Upper lobe of left lung (tissue), 6 donors: ENCODE measurements at places on chromosomes 13 and 19. TPM values are rescaled to one million over a fixed set of nuclear protein-coding genes. Genes with fewer than 3 reads are reported as not detected.

DNA sequence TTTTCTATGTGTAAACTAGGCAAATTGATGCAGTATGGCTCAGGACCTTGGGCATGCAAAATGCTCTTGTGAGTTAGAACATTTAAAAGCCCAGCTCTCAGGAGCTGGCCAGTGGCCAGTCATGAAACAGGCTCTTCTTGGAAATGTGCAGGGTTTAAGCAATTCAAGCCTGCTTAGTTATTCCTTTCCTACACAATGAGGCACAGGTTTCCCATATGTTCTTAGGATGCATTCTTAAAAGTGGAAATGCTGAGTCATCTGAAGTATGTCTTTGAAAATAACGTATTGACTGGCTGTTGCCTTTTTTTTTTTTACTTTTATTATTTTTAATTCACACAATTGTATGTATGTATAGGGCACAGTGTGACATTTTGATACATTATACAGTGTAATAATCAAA, 300.7 kb downstream of the SLC7A1 start:
- no peak for DNase-seq
- H3K4me3 ChIP-seq: no peak overlapping the region
- no peaks in the 10 kb centered on the region for H3K4me1 ChIP-seq
- no peaks in the 10 kb centered on the region for H3K27me3 ChIP-seq

- no peak for DNase-seq
- peaks cover 16% of the 10 kb centered on the region for H3K4me1 ChIP-seq
- H3K4me3 ChIP-seq: no peak overlapping the region
- H3K27me3 ChIP-seq: no peaks in the 10 kb centered on the region
Observed at GRCh38 chr13:23871616-23872220, 17.5 kb downstream of the MIPEP start.

DNA sequence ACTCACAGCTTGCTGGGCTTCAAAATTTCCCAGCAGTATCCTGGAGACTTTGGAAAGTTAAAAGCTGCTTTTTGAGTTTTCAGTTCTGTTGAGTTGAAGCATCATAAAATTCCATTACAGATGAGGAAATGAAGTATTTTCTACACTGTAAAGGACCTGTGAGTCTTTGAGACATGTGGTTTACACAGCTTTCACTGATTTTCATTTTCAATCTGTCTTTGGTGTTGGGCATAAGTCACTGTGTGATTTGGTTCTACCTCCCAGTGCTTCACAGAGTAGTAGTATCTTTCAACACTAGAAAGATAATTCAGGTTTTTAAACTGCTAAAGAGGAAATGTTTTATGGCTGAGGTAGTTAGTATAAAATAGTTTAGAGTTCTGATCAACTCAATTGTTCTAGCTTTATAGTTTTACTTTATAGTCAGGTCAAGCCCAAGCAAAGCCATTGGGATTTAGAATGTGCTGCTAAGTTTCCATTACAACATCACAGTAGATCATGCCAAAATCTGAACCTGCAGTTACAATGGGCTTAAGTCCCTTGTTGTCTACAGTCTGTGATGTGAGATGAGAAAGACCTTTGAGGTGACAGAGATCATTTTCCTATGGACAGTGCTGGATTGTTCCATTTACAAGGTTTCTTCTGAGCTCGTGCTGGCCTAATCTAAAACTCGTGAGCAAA, 161.6 kb downstream of the FLT1 start:
- DNase-seq: no peak
- peaks cover 6% of the 10 kb centered on the region for H3K36me3 ChIP-seq
- H3K4me1 ChIP-seq: peaks cover 16% of the 10 kb centered on the region
- no peaks in the 10 kb centered on the region for H3K27me3 ChIP-seq

GRCh38 chr13:105276571-105276970, 1258.9 kb downstream of the EFNB2 start:
- H3K27ac ChIP-seq: no peak overlapping the region
- H3K4me1 ChIP-seq: no peaks in the 10 kb centered on the region
- H3K4me3 ChIP-seq: no peak overlapping the region
- no peaks in the 10 kb centered on the region for H3K27me3 ChIP-seq
- H3K36me3 ChIP-seq: no peaks in the 10 kb centered on the region

DNA sequence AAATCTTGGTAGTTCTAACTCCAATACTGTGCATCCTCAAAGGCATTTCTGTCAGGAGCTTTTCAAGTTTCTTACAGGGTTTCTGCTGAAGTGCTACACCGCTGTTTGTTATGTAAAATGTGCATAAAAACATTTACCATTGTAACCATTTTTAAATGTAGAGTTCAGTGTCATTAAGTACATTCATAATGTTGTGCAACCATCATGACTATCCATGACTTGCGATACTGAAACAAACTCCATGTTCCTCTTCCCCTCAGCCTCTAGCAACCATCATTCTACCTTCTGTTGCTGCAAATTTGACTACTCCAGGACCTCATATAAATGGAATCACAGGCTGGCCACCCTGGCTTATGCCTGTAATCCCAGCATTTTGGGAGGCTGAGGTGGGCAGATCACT, 14.4 kb upstream of the SLC25A42 start:
- H3K27ac ChIP-seq: no peak overlapping the region
- H3K27me3 ChIP-seq: no peaks in the 10 kb centered on the region
- H3K4me3 ChIP-seq: no peak overlapping the region
- no peak for DNase-seq

GRCh38 chr19:49340865-49341718, 5.9 kb downstream of the CD37 start:
- H3K36me3 ChIP-seq: peaks cover 58% of the 10 kb centered on the region
- no peak for DNase-seq
- peak overlapping the region; percentile 57 for H3K27ac ChIP-seq
- peak overlapping the region; percentile 54 for H3K4me3 ChIP-seq
- H3K27me3 ChIP-seq: no peaks in the 10 kb centered on the region

GRCh38 chr13:30026093-30026492, 175.7 kb upstream of the UBL3 start:
- no peak for DNase-seq
- no peak overlapping the region for H3K27ac ChIP-seq
- no peaks in the 10 kb centered on the region for H3K27me3 ChIP-seq

DNA sequence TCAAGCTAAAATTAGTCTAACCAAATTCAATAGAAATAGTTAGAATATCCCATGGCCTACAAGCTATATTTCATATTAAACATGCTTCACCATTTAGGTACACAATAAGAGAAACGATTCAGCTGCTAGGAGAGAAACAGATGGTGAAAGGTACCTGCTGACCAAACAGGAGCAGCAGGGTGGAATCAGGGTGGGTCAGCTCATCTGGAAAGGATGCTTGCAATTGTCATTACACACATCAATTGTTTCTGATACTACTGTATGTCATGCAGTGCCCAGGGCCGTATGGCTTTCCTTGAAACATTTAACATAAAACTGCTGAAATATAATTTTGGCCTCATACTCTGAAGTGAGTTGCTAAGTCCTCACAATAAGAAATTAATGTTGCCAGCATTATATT, 776.0 kb downstream of the DACH1 start:
- H3K36me3 ChIP-seq: no peaks in the 10 kb centered on the region
- H3K4me3 ChIP-seq: no peak overlapping the region
- no peaks in the 10 kb centered on the region for H3K4me1 ChIP-seq
- no peak overlapping the region for H3K27ac ChIP-seq
- DNase-seq: no peak

DNA sequence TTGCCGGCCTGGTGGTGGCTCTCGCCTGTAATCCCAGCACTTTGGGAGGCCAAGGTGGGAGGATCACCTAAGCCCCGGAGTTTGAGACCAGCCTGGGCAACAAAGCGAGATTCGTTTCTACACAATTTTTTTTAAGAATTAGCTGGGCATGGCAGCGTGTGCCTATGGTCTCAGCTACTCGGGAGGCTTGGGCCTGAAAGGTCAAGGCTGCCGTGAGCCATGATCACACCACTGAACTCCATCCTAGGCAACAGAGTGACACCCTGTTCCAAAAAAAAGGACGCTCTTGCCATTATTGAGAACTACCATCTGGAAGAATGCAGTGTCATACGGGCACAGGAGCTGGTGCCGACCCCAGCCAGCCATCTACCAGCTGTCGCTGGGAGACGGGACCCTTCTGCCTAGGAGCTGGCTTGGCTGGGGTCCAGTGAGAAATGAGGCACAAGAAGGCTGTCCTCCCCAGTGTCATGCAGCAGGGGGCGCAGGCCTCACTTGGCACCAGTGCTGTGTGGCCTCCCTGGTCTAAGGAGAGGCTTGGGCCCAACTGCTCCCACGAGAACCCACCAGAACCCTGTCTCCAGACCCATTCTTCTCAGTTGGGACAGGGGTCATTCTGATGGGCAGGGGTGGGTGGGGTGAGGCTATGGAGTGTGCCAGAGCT, 12.2 kb upstream of the RELB start:
- H3K4me3 ChIP-seq: no peak overlapping the region
- H3K27me3 ChIP-seq: no peaks in the 10 kb centered on the region
- no peak for DNase-seq
- H3K36me3 ChIP-seq: peaks cover 93% of the 10 kb centered on the region
- H3K27ac ChIP-seq: no peak overlapping the region

The DIS3 gene
- 13.6 TPM for total RNA-seq

DNA sequence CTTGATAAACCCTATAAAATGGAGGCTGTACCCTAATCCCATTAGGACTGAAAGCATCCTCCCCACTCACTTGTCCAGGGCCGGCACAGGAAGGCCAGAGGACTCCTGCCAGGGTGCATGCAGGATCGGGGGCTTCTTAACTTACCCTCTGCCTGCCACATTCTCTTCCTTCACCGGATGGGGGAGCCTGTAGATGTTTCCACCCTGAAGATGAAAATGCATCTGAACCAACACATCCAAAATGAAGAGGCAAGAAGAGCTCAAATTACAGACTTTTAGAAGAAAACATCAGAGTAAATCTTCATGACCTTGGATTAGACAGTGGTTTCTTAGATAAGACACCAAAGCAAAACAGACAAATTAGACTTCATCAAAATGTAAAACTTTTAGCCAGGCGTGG, 25.9 kb upstream of the NAPA start:
- H3K27me3 ChIP-seq: peaks cover 11% of the 10 kb centered on the region
- no peak overlapping the region for H3K27ac ChIP-seq
- H3K36me3 ChIP-seq: no peaks in the 10 kb centered on the region
- H3K4me1 ChIP-seq: peaks cover 9% of the 10 kb centered on the region

GRCh38 chr19:12802267-12803106, 618 bp downstream of the THSD8 start:
- peak overlapping the region; percentile 71 for H3K4me3 ChIP-seq
- peaks cover 40% of the 10 kb centered on the region for H3K4me1 ChIP-seq
- H3K27me3 ChIP-seq: no peaks in the 10 kb centered on the region
- peaks cover 8% of the 10 kb centered on the region for H3K36me3 ChIP-seq

The CGB1 gene
- total RNA-seq: not detected

GRCh38 chr13:108851660-108852059, 222.2 kb downstream of the MYO16 start:
- no peak for DNase-seq
- H3K4me3 ChIP-seq: no peak overlapping the region
- H3K27me3 ChIP-seq: no peaks in the 10 kb centered on the region
- H3K27ac ChIP-seq: no peak overlapping the region
- H3K4me1 ChIP-seq: no peaks in the 10 kb centered on the region

DNA sequence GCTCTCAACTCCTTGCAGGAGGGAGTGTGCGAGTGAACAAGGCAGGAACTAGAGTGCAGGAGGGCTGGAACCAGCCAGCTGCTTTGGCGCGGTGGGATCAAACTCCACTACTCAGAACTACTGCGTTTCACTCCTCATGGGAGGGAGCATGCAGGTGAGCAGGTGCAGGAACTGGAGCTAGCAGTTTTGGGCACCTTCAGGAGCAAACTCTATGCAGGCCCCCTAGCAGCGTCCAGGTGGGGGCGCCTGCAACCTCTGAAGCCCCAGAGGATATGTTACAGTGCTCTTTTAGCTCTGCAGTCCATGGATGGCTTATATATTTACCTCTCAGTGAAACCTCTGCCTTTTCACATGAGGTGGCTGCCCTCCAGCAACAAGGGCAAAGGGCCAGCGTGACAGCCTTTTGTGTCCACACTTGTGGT, 1303.4 kb downstream of the PCDH9 start:
- H3K4me3 ChIP-seq: no peak overlapping the region
- no peaks in the 10 kb centered on the region for H3K36me3 ChIP-seq
- no peaks in the 10 kb centered on the region for H3K4me1 ChIP-seq
- H3K27ac ChIP-seq: no peak overlapping the region

GRCh38 chr19:49468746-49469447, 5.1 kb upstream of the FLT3LG start:
- peak overlapping the region; percentile 48 for H3K27ac ChIP-seq
- no peak overlapping the region for H3K4me3 ChIP-seq
- H3K27me3 ChIP-seq: no peaks in the 10 kb centered on the region
- DNase-seq: peak; percentile 67

DNA sequence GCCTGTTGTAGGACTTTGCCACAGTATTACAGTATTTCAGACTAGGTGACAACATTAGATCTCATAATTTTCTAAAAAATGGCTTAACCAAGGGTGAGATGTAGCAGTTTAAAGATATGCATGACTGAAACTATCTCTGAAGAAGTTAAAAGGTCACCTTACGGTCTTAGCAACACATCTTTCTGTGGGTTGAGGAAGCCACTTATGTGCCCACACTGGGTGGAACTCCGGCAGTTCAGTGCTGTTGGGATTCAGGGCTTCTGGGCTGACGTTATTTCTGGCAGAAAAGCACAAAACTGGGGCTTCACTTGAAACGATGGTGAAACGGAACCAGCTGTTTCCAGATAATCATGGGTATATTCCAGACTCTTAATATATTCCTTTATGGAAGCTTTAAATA, 697.3 kb downstream of the PCDH9 start:
- no peaks in the 10 kb centered on the region for H3K4me1 ChIP-seq
- no peak for DNase-seq
